ENCODE measurements at places on chromosomes 1 and 21. TPM values are rescaled to one million over a fixed set of nuclear protein-coding genes. Genes with fewer than 3 reads are reported as not detected.

Gene TMEM222
- total RNA-seq = 17.0 TPM

Gene ITLN2
- not detected for total RNA-seq

Gene C8A
- not detected for total RNA-seq

Gene PAX7
- not detected for total RNA-seq

Gene MX1
- 77.8 TPM for total RNA-seq

Gene PIGR
- total RNA-seq = not detected

Gene SLC6A17
- 0.63 TPM for total RNA-seq

Measured in mononuclear cell (primary cell).